ENCODE measurements at places on chromosomes 2 and 18.

- DNase-seq = no peak
Measured at GRCh38 chr2:18094277-18094676, 215.8 kb downstream of the KCNS3 start.

DNA sequence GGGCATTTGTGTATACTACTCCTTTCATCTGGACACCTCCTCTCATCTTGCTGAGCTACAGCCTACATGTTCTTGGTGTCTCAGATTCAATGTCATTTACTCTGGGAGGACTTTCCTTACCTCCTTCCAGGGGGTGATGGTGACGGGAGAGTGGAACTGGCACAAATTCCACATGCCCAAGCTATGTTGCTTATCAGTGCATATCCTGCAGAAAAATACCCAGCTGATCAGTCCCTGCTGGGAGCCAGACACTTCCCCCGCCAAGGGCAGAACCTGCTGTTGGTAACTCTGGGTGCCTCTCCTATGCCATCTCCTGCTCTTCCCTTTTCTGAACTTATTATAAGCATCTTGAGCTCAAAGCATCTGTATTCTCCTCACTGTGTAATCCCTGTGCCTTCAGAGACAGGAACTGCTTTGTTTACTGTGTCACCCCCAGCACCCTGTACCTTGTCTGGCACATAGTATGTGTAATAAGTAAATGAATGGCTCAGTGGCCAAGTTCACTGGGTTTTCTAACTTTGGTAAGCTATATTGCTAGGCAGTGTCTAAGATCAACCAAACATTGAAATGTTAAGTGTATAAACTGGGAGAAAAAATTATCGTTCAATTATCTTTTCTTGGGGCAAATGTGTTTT lies 87.7 kb upstream of the LPIN2 start:
- DNase-seq = no peak

DNA sequence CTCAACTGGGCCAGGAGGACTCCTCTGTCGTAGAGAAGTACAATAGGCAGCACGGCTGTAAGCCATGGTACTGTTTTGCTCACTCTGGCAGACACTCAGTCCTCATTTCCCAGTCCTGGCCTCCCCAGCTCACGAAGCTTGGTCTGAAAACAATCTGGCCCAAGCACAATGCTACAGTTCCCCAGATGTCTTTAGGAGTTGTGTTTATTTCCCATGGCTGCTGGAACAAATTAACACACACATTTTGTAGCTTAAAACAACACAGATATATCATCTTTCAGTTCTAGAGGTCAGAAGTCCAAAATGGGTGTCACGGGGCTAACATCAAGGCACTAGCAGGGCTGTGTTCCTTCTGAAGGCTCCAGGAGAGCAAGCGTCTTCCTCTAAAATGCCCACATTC lies 13.0 kb downstream of the FABP1 start:
- DNase-seq = no peak

DNA sequence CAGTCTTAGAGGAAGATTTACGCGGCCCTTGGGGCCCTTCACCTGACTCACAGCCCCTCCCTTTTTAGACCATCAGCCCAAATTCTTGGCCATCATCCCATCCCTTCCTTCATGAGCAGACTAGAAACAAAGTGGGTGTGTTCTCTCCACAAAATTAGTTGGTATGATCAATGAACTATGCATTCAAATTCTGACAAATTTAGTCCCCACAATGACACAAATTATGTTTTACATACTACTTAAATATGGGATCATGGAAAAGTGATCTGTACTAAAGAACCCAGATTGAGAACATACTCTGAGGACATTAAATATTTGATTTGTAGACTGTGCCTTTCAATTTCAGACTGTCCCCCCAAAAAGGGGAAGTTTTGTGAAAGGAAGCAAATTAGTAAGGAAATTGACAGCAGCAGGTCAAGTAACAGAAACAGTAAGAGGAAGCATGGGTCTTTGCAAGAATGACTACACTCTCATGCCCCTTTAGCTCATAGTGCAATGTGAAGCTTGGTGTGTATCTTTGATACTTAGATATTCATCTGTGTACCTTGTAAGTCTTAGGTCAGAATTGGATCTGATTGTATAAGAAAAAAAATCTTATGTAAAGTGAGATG lies 2.2 kb upstream of the MAPRE2 start:
- no peak for DNase-seq
